ENCODE measurements at places on chromosomes 3 and 15. TPM values are rescaled to one million over a fixed set of nuclear protein-coding genes. Genes with fewer than 3 reads are reported as not detected.

SLC28A1 gene
- not detected for total RNA-seq

PML gene
- total RNA-seq: 95.5 TPM

ZNF445 gene
- total RNA-seq: 14.4 TPM

CHRNA5 gene
- 14.3 TPM for total RNA-seq

ZNF385D gene
- total RNA-seq: not detected

CLASP2 gene
- 37.6 TPM for total RNA-seq

C3orf49 gene
- total RNA-seq: not detected

EXD1 gene
- not detected for total RNA-seq

MYL3 gene
- total RNA-seq: not detected

GADL1 gene
- total RNA-seq: not detected

WDR5B gene
- total RNA-seq: 2.9 TPM

Data from GM12878 (cell line).